DMS 273 treated with DMSO at 0.1 percent for 48 hours (cell line): ENCODE measurements at places on chromosomes 6 and 20.

- DNase-seq = no peak
These were observed 10.3 kb downstream of the SLC4A11 start for GRCh38 chr20:3228750-3229032.

- DNase-seq = no peak
These were observed 154.6 kb upstream of the TSHZ2 start for GRCh38 chr20:52817511-52817910.

DNA sequence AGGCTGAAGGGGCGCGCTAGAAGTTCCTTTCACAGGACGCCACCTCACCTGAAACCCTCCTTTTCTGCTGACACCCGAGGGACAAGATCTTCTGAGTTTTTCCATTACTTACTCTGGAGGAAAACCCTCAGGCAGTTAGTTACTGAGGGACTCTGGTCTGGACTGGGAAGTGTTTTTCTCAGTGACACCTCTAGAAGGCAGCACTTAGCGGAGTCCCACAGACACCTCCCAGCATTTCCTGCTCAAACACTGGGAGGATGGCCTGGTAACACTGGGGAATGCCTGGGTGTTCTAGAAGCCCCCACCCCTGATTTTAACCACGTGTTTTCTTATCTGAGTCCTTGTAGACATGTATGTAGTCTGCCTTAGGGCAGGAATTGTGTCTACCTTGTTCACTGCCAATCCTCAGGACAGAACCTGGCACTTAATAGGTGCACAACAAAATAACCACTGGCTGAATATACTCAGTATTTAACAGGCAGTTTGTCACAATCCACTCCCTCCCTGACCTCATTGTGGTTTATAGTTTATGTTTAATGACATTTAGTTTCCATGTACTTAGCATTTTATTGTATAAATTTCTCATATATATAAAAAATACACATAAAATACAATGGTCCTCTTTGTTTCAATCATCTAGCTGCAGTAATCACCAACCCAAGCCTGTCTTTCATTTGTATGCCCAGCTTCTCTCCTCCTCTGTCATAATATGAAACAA is 4.8 kb downstream of the GSTA3 start:
- no peak for DNase-seq

DNA sequence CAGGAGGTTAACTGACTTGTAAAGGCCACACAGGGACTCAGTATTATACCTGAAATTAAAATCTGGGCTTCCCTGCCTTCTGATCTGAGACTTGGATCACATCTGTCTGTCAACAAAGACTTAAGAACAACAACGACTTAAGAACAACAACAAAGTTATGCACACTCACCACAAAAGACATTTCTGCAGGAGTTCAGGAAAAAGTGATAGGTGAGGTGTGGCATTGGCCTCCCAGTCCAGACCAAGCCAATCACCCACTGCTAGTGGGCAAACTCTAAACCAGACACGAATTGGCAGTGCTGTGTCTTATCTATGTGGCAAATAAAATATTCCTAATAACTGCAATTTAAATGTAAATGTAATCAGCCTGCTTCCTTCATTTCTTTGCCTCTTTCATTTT is 61.3 kb downstream of the PRDM1 start:
- DNase-seq = no peak

- no peak for DNase-seq
These were observed 5.8 kb downstream of the MCCD1 start for GRCh38 chr6:31534521-31535040.

DNA sequence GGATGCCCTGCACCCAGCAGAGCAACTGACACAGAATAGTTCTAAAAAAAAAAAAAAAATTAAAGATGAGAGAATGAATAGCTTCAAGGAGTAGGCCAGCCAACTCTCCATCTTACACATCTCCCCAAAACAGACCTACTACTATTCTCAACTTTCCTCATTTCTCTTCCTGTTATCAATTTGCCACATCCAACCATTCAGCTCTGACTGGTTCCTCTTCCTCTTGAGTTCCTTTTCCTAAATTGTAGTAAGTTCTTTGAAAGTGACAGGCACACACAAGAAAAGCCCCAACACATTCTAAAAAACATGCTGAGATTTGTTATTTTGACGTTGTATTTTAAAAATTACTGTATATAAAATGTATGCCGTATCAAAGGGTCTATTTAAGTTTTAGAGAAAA is 117.2 kb downstream of the PDSS2 start:
- DNase-seq = no peak

- DNase-seq = no peak
These were observed 3.6 kb downstream of the TBC1D20 start for GRCh38 chr20:458776-459175.
